ENCODE measurements at places on chromosomes 3 and 15.

- no peak for DNase-seq
These were observed 3.1 kb downstream of the MST1R start for GRCh38 chr3:49900491-49901153.

GRCh38 chr15:68051907-68052306 is 2.2 kb upstream of the PIAS1 start:
- DNase-seq: no peak

DNA sequence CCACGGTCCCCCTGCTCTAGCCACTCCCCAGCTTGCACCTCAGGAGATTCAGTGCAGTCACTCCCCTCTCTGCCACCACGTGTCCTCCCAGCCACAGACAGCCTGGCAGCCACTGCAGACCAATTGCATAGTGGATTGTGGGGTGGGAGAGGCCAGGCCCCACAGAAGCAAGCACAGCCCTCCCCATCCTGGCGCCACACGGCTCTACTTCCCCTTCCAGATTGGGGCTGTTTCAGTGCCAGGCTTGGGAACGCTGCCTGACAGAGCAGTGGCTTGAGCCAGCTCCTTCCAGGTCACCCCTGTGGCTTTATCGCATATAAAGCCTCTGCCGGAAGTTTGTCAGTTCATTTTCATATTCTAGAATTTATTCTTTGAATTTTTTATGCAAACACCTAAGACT is 90.7 kb downstream of the TMEM266 start:
- no peak for DNase-seq

DNA sequence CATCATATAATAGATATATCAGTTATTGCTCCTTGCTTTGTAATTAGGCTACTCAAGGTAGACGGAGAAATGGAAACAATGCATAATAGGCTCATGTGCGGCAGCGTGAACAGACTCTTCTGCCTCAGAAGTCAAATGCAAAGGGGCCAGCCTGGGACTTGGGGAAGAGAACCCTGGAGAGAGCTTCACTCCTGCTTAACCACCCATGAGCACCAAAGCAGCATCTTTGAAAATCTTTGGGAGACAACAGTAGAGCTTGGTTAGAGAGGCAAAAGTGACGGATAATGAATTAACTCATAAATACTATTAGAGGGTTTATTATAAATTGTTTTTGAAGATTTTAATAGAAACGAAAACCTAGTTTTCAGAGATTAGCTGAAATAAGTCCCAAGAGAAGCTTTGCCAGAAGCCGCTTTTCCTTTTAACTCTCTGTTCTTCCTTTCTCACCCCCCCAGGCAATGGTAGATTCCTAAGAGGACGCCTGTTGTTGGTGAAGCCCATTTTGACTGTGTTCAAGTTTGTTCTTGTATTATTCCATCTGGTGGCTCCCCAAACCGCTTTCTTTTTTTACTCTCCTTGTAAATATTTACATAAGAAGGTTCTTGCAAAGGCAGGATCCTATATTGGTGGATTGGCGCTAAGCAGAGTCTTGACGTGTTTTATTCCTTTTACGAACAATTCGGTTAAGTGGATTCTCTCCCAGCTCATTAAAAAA is 196.0 kb upstream of the TPRG1 start:
- no peak for DNase-seq

GRCh38 chr3:42970557-42970956 is 8.6 kb upstream of the GASK1A start:
- DNase-seq: no peak

GRCh38 chr15:52658955-52659354 is 20.2 kb downstream of the ATOSA start:
- no peak for DNase-seq

- DNase-seq: no peak
These were observed 9.9 kb downstream of the ARL6IP5 start for GRCh38 chr3:69094467-69095205.

- no peak for DNase-seq
These were observed 13.4 kb upstream of the DGKG start for GRCh38 chr3:186375443-186375842.

- no peak for DNase-seq
These were observed 155.8 kb downstream of the TBC1D2B start for GRCh38 chr15:77921664-77922063.

DNA sequence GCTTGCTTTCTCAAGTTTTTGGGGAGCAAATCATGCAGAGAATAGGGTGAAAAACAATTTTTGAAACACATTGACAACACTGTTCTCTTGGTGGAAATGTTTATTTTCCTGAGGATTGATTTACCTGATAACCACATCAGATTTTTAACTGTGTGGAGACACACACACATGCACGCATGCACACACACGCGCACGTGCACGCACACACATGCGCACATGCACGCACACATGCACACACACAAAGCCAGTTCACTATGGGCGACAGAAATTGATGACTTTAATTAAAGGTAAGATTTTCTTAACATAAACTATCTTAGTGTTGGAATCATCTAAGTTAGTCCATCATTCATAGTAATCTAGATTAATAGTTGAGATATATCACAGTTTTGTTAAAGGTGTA is 15.3 kb downstream of the LMLN start:
- no peak for DNase-seq

DNA sequence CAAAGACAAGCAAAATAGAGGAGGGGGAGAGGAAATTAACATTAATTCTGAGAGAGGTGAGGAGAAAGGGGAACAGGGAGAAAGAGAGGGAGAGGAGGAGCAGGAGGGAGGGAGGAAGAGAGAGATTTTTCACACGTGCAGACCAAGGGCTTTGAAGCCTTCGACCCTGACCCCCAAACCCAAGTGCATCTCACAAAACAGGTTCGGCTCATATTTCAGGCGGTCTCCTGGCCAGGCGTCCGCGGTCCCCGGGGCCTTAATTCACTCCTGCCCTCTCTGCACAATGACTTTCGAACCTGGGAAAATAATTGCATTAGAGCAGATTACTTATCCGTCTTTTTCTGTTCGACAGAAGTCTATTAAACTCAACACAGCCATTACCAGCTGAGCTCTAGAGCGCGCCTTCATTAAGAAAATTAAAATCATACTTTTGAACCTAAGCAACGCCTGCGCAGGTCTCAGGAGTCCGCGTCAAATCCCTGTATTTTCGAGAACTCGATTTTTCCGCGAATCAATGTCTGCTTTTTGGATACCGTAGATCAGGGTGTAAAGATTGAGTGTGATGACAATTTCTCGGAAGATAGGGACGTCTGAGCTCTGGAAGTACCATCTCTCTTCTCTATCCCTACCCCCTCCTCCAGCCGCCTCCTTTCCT is 220.7 kb downstream of the MEIS2 start:
- DNase-seq: no peak

GRCh38 chr3:60669636-60670035 is 581.6 kb downstream of the FHIT start:
- DNase-seq: no peak

- no peak for DNase-seq
These were observed 68.0 kb upstream of the ARL8B start for GRCh38 chr3:5054098-5054497.

DNA sequence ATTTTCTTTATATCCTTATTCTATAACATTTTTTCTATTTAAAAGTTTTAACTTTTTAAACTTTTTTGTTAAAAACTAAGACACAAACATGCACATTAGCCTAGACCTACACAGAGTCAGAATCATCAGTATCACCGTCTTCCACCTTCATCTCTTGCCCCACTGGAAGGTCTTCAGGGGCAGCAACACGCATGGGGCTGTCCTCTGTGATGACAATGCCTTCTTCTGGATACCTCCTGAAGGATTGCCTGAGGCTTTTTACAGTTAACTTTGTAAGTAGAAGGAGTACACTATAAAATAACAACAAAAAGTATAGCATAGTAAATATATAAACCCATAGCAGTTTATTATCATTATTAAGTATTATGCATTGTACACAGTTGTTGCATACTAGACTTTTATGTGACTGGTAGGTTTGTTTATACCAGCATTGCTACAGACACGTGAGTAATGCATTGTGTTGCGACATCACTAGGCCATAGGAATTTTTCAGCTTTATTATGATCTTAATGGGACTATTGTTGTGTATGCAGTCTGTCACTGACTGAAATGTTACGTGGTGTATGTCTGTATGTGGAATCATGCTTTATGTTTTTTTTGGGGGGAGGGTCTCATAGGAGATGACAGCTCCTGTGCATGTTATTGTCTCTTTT is 18.2 kb downstream of the ATP1B3 start:
- no peak for DNase-seq

DNA sequence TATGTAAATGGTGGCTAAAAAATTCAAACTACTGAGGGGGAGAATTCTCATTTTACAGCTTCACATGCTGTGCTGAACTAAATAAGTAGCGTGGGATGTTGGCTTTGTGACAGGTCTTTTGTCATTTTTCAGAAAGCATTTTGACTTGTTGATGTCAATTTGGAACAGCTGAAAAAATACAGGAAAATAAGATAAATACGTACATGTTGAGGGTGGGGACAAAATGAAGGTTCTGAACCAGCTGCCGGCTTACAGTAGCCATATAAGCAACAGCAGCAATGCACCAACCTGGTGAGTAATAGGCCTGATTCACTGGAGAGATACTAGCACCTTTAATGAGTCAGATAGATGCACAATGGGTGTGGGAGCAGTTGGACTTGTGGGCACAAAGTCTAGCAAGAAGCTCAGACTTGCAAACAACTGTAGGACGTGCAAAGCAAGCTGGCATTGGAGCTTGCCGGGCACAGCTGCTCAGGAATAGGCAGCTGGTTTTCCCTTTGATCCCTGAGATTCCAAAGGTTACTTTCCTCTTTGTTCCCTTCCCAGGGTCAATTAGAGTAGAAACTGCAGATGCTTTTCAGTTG is 12.9 kb downstream of the B3GNT5 start:
- peak; percentile 23 for DNase-seq

DNA sequence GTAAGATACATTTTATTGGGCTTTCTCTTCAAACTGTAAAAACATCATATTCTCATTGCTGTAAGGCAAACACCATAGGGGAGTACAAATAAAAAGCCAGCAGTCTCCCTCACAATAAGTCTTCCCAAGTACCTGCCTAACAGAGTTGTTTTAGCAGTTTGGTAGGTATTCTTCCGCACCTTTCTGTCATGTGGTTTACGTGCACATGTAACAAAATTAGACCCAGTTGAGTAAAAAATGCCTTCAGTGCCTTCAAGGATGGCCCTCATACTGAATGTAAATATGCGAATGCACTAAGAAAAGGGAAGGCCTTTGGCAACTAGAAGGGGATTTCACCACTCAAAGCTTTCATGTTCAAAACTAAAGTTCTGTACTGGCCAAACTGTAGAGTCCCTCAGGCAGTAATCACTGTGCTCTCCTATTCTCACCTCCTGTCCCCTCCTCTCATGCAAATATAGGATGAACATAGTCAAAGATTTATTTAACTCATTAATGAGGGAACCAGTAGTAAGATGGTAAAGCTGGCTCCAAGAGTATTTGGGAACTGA is 26.4 kb downstream of the USP3 start:
- no peak for DNase-seq

DNA sequence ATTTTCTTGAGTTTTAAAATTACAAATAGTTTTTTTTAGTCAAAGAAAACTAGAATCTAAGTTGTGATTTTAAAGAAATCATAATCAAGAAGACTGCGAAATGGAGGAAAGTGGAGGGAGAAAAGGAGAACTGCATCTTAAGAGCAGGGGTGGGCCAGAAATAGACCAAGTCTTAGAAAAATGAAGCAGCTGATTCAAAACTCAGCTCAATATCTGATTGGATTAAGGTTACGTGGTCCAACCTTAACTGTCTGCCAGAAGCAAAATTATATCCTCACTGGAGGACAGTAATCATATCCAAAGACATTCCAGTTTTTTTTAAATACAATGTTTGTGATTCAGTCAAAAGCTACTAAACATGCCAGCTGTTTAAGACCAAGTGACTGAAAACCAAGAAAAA is 41.4 kb downstream of the CHSY1 start:
- no peak for DNase-seq

DNA sequence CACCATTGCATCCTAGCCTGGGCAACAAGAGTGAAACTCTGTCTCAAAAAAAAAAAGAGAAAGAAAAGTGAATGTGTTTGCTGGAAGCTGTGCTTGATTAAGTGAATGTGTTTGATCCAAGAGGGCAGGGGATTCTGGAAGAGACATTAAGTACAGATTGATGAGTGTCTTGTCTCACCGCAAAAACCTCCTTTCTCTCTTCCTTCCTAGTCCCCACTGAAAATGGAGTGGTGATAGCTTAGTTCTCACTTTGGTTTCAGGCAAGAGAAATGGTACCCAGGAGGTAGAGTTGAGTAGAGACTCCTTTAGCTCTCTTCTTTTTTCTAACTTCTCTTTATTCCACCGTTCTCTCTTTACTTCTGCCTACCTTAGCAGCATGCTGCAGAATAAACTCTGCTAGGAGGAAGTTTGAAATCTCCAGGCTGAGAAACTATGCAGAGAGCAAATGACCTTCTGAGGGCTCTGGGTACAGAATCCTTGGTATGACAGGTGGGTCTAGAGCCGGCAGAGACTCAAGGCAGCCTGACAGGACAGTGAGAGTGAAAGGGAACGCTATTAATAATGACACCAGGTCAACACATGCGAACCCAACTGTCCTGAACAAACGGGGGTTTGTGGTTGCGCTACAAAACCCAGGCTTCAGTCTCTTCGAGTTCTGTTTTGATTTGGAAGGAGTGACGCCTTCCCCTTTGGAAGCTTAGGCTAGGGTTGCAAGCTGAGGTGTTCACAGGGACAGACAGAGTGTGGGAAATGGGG is 74.9 kb downstream of the SMAD3 start:
- DNase-seq: no peak

- no peak for DNase-seq
These were observed 203.3 kb downstream of the FEZF2 start for GRCh38 chr3:62169906-62170660.

- DNase-seq: no peak
These were observed 33.2 kb downstream of the OXNAD1 start for GRCh38 chr3:16297997-16298885.

GRCh38 chr3:120641696-120642246 is 40.3 kb downstream of the HGD start:
- DNase-seq: no peak

DNA sequence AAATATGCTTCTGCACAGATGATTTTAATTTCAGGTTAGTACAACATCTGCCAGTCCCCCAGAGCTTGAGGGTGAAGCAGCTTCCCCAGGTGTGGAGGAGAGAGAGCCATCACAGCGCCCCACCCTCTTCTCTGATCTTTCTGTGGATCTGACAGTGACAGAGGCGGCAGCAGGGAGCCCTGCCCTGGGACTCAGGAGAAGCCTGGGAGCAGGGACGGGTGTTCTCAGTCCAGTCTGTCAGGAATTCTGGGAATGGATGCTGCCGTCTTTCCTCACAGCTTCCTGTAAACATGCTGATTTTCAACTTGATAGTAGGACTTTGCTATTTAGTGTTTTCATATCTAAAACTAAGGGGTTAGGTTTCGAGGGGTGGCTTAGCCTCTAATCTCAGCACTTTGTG is 11.4 kb upstream of the RAB8B start:
- no peak for DNase-seq

Measured in CD4-positive, CD25-positive, alpha-beta regulatory T cell (primary cell).